ENCODE measurements at places on chromosomes 1 and 21. TPM values are rescaled to one million over a fixed set of nuclear protein-coding genes. Genes with fewer than 3 reads are reported as not detected.

GRCh38 chr1:1120866-1121591 lies 5.1 kb upstream of the C1orf159 start:
- no peak for DNase-seq

ABCG1 gene
- total RNA-seq: 39.5 TPM

OR10J1 gene
- total RNA-seq: not detected

- DNase-seq: no peak
Observed at GRCh38 chr1:203173011-203173555, 2.5 kb downstream of the MYBPH start.

GRCh38 chr1:58931756-58932155 lies 147.9 kb upstream of the JUN start:
- DNase-seq: no peak

GRCh38 chr21:27213303-27213702 lies 246.4 kb upstream of the ADAMTS5 start:
- no peak for DNase-seq

GRCh38 chr1:18907021-18907916 lies 4.9 kb upstream of the ALDH4A1 start:
- DNase-seq: no peak

- no peak for DNase-seq
Observed at GRCh38 chr21:25872271-25872670, 137.5 kb downstream of the GABPA start.

DNA sequence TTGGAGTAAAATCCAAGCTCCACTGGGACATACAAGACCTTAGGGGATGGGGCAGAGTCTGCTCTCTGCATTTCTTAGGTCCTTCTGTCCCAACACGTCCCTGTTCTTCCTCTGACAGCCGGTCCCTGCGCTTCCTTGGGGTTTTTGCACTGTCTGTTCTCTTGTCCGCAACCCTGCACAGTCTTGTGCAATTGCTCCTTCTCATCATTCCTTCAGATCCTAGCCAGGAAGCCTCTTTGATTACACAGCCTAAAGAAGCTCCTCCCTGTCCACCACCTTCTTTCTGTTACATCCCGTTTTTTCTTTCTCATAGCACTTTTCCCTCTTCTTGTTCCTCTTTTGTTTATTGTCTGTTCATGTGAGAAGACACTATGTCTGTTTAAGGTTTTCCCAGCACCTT lies 19.9 kb downstream of the ACOT11 start:
- DNase-seq: no peak

LPAR3 gene
- not detected for total RNA-seq

DNA sequence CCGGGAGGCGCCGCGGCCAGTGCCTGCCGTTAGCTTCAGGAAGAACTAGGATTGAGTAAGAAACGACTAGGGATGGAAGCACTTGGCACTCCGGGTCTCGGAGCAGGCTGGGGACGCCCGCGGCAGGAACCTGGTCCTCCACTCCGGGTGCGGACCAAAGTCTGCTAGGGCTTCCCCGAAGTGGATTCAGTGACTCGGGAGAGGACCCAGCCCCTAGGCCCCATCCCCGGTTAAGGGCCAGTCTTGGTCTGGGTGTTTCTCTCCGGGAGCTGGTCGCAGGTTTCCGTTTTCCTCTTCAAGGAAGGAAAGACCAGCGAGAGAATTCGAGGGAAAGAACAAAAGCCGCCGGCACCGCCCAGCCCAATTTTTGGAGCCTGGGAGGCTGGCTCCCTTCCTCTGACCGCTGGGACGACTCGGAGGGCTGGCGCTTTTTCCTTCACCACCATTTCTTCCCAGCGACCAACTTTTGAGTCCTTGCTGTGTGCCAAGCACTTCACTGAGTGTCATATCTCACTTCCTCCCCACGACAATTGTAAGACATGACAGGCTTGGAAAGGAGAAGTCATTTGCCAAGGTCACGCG lies 16.8 kb upstream of the STMN1 start:
- DNase-seq: no peak

DNA sequence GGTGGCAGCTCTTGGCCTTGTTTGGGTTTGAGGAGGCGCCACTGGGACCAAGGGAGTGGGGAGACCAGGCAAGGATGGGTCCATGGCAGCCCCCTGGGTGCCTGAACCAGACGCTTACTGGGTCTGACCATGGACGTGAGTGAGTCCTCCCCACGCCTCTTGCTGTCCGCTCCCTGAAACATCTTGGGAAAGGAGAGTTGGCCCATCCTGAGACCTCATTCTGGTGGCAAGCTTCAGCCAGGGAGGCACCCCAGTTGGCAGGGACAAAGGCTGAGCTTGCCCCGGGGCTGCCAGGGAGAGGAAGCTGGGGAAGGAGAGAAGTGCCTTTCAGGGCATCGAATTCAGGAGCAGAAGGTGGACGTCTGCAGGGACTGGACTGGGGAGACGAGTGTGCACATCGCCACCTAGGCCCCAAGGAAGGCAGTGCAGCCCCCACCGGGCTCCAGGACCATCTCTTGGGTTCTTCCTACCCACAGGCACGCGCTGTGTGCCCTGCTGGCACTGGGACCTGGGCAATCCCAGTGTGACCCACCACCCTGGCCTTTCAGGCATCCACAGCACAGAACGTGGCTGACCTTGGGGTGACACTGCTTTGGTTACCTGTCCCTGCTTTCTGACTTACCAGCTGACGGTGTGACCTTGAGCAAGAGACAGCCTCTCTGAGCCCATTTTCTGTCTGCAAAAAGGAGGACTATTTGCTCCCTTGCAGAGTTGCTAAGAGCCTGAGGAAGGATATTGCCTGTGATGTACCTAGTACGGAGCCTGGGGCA lies 132.9 kb upstream of the WNT4 start:
- DNase-seq: no peak

TBX15 gene
- 1.8 TPM for total RNA-seq

GRCh38 chr1:93113127-93113526 lies 34.0 kb downstream of the MTF2 start:
- DNase-seq: no peak

KCNK1 gene
- total RNA-seq: 1.4 TPM

GRCh38 chr1:59013276-59013927 lies 229.6 kb upstream of the JUN start:
- no peak for DNase-seq

DNA sequence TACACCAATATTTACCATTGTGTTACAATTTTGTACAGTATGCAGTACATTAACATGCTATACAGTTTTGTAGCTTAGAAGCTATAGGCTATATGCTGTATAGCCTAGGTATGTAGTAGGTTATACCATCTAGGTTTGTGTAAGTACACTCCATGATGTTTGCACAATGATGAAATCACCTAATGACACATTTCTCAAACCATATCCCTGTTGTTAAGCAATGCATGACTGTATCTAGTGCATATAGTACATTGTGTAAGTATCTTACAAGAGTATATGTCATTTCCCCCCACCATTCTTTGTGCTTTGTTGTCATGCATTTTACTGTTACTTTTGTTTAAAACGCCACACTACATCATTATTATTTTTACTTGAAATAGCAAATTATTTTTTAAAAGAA lies 65.7 kb upstream of the RNF11 start:
- no peak for DNase-seq

- DNase-seq: no peak
Observed at GRCh38 chr1:95308276-95309030, 74.4 kb downstream of the RWDD3 start.

RNU1-2 gene
- total RNA-seq: under 0.01 TPM

DNA sequence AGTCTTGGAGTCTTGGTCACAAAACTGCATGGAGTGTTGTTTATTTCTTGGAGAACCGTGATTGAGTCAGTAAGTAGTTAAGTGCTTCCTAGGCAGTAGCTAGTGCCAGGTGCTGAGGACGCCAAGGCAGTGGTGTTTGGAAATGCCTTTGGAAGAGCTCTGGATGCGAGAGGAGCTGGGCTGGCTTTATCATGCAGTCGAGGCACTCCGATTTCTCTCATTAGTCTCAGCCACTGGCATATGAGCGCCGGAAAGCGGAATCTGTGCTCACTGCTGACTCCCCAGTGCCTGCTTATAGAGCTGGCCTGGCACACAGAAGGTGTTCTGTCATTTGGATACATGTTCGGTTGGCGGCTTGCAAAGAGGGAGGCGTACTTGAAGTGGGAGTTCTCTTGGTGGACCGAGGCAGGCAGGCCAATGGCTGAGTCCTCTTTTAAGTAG lies 3.6 kb downstream of the TENT5C start:
- DNase-seq: peak; percentile 73

DNA sequence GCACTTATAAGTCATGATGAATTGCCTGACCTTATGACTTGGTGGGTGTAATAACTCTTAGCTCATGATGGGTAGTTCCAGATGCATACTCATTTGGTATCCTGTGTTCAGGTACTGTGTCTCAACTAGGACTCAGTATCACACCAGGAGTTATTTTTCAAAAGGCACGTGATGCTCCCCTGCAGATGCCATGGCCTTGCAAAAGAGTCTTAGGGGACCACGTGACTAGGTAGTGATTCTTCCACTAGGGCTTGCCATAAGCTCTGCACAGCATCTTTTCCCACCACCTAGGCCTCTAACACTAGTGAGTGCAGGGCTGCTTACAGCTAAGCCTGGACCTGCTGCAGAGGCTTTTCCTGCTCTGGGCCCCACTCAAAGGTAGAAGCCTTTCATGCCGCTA lies 3.9 kb upstream of the FCAMR start:
- DNase-seq: no peak

- DNase-seq: no peak
Observed at GRCh38 chr1:203867802-203868201, 6.4 kb downstream of the SNRPE start.

LYSMD1 gene
- 0.85 TPM for total RNA-seq

SPATA1 gene
- total RNA-seq: not detected

DNA sequence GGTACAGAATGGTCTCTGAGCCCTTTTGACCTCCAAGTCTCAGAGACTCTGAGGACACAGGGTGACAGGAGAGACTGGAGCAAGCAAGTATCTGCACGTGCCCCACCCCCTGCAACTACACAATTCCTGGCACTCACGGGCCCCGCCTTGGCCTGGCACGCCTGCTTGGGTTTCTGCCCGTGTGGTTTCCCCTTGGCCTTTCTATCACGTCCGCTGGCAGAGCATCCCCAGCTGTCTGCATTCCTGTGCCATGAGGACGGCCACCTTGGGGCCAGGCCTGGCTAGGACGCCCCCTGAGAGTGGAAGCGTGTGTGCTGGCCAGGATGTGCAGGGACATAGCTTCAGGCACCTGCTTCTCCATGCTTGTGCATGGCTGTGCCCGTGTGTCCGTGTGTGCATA lies 14.3 kb upstream of the EDN2 start:
- DNase-seq: peak; percentile 87

- DNase-seq: no peak
Observed at GRCh38 chr1:189805735-189806134, 671.9 kb downstream of the BRINP3 start.

DNA sequence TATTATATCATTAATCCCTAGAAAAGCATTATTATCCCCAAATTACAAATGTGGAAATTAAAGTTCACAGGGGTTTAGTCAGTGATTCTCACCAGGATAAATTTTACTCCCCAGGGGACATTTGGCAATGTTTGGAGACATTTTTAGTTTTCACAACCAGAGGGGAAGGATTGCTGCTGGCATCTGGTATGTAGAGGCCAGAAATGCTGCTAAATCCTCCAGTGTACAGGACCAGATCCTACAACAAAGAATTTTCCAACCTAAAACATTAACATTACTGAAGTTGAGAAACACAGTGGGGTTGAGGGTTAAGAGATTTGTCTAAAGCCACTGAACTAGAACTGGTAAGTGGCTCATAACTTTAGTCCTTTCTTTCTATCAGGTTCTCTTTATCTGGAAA lies 162.0 kb upstream of the SYT6 start:
- DNase-seq: no peak

RGSL1 gene
- total RNA-seq: not detected

ACOT11 gene
- total RNA-seq: 30.4 TPM

- DNase-seq: no peak
Observed at GRCh38 chr1:101460739-101461138, 223.9 kb downstream of the S1PR1 start.

DNA sequence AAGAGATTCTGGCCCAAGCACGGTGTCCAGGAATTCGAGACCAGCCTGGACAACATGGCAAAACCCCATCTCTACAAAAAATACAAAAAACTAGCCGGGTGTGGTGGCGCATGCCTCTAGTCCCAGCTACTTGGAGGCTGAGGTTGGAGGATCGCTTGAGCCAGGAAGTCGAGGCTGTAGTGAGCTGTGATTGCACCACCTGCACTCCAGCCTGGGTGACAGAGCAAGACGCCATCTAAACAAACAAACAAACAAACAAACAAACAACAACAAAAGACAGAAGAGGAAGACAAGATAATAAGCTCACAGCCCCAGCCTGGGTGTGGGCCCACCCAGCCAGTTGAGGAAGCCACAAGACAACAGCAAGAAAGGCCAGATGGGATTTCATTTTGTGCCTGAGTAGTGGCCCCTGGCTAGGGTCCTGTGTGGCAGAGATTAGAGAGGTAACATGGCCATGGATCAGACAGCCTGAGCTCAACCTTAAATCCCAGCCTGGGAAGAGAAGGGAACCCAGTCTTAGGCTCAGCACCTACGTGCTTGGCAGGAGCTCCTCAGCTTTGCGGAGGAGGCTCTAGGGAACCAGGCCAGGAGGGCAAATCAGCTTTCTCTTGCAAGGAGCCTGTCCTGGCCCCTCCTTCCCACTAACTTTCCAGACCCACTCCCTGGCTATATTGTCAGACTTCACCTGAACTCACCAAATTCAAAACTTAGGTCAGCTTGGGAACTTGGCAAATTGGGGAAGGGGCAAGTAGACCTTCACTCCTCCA lies 4.9 kb upstream of the BEST4 start:
- DNase-seq: no peak

DNA sequence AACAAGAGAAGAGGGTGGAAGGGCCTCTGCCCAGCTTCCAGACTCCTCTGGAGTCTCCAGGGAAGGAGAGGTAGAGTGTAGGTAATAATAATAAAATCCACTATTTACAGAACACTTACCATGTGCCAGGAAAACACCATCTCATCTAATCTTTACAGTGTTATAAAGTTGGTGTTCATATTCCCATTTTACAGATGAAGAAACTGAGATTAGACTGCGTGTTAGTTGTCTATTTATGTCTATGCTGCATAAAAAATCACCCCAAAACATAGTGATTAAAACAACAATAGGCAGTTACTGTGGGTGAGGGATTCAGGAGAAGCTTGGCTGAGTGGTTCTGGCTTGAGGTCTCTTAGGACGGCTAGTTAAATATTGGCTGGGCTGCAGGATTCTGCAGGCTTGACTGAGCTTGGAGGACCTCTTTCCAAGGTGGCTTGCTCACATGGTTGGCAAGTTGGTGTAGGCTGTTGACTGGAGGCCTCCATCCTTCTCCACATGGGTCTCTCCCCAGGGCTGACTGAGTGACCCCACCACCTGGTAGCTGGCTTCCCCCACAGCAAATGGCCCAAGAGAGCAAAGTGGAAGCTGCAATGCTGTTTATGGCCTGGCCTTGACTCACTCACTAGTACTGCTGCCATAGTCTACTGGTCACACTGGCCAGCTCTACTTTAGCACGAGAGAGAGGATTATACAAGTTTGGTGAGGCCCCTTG lies 6.5 kb upstream of the ALX3 start:
- no peak for DNase-seq

DNA sequence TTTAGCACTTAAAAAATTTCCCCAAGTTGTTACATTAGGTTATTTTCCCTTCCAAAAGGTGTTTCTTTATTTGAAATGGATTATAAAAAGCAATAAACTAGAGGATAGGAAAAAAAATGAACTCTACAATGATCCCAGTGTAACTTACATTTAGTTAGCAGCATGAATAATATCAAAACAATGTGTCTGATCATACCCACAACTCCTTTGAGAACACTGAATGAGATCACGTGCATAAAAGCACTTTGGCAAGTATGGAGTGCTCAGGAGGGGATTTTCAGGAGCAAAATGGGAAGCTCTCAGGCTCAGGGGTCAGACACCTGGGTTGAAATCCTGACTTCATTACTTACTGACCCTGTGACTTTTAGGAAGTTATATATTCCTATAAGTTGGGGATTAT lies 369.7 kb upstream of the PROX1 start:
- DNase-seq: no peak

GRCh38 chr1:19979494-19979977 lies at the start of gene PLA2G2A:
Gene PLA2G2A, minus strand, starts transcription at chr1:19979618. Its CDS starts 845 bp downstream, at chr1:19978773.
- peak; percentile 75 for DNase-seq

All from ascending aorta (tissue), 2 donors.